T-cell (primary cell): ENCODE measurements at places on chromosomes 12 and 14. TPM values are rescaled to one million over a fixed set of nuclear protein-coding genes. Genes with fewer than 3 reads are reported as not detected.

The JDP2 gene
- total RNA-seq, result 0.45 TPM

The POLE2 gene
- total RNA-seq, result 1.8 TPM

GRCh38 chr12:75728826-75729225 is 217.4 kb upstream of the KRR1 start:
- no peak for DNase-seq

The ACAD10 gene
- 53.4 TPM for total RNA-seq

- no peak for DNase-seq
These were observed 91.7 kb downstream of the SINHCAF start for GRCh38 chr12:31234053-31234840.

The RTL1 gene
- total RNA-seq, result not detected

The HOXC13 gene
- not detected for total RNA-seq

- no peak for DNase-seq
These were observed 37.8 kb upstream of the DYNC1H1 start for GRCh38 chr14:101926620-101927019.

DNA sequence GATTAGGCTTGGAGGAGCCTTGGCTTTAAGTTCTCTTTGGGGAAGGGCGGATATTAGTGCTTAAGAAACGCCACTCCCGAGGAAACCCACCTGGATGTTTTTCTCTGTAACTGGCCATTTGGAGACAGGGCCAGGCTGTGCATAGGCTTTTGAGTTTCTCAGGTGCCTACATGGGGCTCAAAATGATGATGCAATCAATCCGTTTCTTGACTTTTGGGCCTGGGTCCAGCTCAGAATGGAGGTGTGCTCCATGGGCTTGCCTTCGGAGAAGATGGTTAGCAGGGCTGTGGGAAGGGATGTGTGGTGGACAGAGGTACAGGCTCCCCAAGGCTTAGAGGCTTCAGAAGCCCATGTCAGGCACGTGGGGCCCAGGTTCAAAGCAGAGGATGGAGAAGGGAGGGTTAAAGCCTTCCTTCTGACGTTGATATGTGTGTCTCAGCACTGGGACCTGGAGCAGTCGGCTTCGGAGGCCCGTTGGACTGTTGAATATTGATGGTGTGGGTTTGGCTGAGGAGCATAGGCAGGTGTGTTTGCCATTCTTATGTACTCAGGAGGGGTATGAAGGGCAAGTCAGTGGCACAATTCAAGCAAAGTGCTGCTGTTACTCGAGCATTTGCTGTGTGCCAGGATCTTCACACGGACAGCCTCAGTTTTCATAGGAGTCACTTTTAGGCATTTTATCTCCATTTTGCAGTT is 82.8 kb downstream of the SLC25A47 start:
- no peak for DNase-seq

- no peak for DNase-seq
These were observed 75.2 kb upstream of the DNM1L start for GRCh38 chr12:32603858-32604257.

DNA sequence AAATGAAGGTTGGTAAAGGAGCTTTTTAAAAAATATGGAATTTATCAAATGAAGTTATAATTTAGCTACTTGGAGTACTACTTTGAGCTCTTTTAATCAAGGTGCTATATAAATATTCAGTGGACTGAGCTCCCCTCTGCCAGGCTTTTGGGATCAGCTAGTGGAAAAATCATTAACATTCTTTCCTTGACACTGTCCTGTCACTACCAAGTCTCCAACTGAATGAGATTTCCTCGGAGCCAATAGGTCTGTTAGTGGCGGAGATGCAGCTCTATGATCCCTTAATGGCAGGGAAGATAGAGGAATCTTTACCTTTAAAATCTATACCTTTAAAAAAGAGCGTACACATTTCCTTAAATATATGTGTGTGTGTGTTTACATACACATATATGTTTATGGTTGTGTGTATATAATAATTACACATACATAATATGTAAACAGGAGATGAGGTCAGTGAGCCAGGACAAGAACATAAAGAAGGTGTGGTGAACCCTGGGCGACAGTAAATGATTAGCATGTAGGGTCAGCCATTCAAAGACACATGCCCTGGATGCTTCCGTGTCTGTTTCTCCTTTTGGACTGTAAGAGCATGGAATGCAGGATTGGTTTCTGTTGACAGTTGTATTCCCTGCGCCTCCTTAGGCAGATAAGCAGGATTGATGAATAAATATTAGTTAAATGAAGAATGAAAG is 47.7 kb upstream of the ATP2A2 start:
- DNase-seq, result no peak

The CD163 gene
- 1.2 TPM for total RNA-seq

- DNase-seq, result no peak
These were observed 1.5 kb upstream of the HRK start for GRCh38 chr12:116882742-116883141.

DNA sequence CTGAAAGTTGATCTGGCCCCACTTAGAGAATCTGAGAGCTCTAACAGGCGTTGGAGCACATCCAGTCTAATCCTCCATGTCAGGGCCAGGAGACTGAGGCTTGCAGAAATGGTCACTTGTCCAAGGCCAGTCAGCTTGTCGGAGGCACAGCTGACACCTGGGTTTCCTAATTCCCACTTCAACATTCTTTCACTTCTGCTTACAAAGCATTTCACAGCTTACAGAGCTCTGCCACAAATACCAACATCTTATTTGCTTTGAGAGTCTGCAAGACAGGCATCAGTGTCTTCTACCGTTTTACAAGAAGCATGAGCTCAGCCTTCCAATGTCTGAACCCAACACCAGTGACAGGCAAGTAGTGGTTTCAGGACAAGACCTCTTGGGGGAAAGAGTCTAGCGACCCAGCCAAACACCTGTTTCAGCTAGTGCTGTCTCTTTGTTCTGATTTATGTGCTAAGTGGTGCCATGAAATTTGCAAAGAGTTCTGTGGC is 31.8 kb downstream of the ISCA2 start:
- DNase-seq, result no peak

The KIF26A gene
- total RNA-seq, result 0.07 TPM

DNA sequence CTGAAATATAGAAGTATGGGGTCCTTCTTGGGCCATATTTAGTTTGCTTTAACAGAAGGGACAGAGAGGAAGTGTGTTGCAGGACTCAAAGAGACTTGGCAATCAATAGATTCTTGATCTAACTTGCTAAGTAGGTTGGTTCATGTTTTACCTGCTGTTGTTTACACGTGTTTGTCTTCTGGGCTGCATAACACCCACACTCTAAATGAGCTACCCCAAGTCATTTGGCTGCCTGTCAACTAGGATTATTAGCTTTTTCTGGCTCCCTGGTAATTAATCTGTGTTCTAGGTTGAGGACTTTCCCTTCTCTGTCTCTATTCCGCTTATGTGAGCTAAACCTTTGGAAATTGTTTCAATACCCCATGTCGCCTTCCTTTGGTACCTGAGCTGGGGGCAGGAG is 10.1 kb upstream of the TBPL2 start:
- no peak for DNase-seq
